ENCODE measurements at places on chromosomes 2 and 18. TPM values are rescaled to one million over a fixed set of nuclear protein-coding genes. Genes with fewer than 3 reads are reported as not detected.

Gene EPHA4
- polyA plus RNA-seq, result 5.3 TPM

DNA sequence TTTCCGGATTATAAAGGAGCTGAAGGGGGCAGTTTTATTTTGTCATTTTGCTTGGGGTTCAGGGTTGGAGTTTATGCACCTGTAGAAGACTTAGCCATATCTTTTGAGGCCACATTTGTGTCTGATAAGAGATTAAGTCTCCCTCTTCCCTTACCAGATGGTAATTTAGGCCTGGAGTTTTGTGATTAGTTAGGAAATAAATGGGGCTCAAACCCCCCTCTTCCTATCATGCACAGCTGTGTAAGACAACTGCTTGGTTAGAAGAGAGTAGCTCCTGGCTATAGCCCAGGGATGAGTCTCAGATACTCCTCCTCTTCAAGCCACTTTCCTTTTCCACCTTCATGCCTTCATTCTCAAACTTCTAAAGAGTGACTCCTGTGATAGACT lies 802 bp upstream of the SAP130 start:
- no peak for DNase-seq

- no peak for DNase-seq
Measured at GRCh38 chr18:75087119-75088020, 121.6 kb downstream of the PTGR3 start.

DNA sequence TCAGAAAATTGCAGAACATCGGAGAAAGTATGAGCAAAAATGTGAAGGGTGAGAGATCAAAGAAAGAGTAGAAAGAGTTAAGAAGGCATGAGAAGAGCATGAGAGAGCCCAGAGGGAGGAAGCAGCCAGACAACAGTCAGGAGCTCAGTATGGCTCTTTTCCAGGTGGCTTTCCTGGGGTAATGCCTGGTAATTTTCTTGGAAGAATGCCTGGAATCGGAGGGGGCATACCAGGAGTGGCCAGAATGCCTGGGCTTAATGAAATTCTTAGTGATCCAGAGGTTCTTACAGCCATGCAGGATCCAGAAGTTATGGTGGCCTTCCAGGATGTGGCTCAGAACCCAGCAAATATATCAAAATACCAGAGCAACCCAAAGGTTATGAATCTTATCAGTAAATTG lies 271.8 kb upstream of the TFPI start:
- DNase-seq, result no peak

GRCh38 chr2:53668624-53669026 lies 99.0 kb upstream of the CHAC2 start:
- DNase-seq, result no peak

DNA sequence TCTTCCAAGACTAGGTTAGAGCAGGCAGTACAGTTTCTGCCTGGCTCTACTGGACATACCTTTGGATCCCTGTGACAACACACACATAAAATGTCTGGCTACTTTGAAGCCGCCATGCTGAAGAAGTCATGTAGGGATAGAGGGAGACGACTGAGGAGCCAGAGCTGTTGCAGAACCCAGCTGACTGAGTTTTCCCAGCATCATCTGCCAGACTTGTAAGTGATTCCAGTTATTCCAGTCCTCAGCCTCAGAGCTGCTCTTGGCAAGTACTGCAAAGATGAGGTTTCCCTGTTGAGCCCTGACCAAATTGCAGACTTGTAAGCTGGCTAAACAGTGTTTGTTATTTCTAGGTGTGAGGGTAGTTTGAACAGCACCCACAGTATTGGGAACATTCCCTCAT lies 31.5 kb upstream of the TSPYL6 start:
- no peak for DNase-seq

DNA sequence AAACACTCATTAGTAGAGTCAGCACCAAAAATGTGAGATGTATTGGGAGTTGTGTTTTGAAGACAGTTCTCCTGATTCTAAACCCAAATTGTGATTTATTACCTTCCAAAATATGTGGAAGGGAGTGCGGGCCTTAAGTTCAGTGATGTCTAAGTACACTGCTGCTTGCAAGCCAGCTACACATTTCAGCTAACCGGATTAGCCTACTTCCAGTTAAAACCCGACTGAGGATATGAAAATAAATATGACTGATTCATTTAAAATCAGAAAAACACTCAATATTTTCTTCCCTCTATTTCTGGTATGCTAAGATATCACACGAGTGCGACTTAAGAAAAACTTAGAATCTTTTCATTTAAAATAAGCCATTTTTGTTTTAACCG lies 907 bp downstream of the FHL2 start:
- DNase-seq, result no peak

GRCh38 chr2:15642011-15642814 lies 50.5 kb downstream of the DDX1 start:
- no peak for DNase-seq

Gene TGFA
- 1.3 TPM for polyA plus RNA-seq

DNA sequence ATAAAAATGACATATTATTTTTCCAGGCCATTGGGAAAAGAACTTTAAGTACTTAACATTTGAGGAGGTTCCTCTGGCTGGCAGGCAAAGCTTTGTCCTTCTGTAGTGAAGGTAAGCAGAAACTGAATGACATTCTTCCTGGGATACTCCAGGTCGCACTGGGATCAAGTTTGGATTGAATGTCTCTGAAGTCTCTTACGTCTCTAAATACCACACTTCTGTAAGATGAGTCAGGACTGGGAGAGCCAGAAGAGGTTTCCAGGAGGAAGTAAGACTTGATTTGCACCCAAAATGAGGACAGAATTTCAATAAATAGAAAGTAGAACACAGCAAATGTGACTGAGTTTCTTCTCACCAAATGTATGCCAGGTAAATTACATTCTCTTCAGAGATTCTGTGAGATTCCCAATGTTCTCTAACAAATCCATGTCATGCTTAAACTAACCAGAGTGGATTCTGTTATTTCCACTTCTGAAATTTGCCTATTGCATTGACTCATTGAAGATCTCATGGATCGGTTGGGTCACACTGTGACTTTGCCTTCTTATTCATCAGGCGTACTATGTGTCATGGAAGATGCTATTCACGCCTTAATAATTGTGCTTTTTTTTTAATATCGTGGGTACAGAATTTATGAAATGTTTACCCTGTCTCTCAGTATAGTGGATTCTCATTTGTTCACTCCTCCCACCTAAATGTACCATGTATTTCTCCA lies 25.5 kb upstream of the VIT start:
- no peak for DNase-seq

DNA sequence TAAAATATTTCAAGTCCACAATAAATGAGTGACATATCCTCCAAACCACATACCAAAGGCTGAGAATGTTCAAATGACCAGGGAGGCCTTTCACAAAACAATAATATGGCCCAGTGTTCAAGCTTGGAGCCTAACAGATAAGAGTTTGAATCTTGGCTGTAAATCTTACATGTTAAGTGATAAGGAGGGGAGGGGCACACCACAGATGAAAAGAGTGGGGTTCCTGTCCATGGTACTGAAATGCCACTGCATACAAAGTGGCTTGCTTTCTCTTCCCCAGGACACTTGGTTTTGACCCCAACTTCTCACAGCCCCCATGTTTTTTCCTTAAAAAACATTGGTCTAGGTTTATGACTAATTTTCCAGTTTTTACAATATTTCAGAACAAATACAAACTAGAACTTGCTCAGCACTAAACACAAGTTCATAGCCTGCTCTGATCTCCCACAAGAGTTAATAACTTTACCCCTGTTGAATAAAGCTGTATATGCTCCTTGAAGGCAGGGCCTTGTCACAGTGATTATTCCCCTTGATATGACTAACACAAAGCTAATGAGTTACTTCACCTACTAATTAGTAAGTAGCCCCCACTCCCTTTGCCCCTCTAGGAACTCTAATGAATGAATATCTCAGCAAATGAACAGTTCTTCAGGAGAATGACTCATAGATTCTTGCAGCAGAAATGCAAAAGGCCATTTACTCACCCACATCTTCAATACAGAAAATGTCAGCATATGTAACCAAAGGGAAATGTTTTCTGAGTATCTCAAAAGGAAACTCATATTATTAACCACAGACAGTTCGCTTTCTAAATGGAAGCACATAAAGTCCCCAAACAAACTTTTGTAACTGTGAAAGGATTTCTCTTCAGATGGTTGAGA lies 142.2 kb downstream of the SATB2 start:
- no peak for DNase-seq

- no peak for DNase-seq
Measured at GRCh38 chr2:161136696-161137324, 23.4 kb upstream of the TANK start.

GRCh38 chr2:70994009-70994698 lies 519 bp downstream of the TEX261 start:
- peak; percentile 83 for DNase-seq

DNA sequence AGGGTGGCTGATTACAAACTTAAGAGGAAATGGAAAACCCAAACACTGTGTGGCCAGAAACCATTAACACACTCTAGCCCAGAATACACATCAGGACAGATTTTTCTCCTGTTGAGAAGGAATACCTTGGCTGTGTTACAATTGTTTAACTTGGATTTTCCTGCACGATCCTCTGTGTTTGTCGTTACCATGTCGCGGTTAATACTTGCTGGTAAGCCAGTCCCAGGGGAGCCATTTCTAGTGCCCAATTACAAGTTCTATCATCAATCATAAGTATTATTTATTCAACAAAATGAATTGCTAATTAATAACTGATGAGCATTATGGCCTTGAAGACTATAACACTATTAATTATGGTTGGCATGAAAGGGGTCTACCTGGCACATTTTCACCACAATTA lies 146.8 kb downstream of the LNPK start:
- no peak for DNase-seq

GRCh38 chr2:236663287-236664101 lies 93.9 kb downstream of the ACKR3 start:
- DNase-seq, result peak; percentile 79

Gene ATP8B1
- 11.6 TPM for polyA plus RNA-seq

Gene WDR35
- polyA plus RNA-seq, result 5.9 TPM

Gene NEU2
- not detected for polyA plus RNA-seq

DNA sequence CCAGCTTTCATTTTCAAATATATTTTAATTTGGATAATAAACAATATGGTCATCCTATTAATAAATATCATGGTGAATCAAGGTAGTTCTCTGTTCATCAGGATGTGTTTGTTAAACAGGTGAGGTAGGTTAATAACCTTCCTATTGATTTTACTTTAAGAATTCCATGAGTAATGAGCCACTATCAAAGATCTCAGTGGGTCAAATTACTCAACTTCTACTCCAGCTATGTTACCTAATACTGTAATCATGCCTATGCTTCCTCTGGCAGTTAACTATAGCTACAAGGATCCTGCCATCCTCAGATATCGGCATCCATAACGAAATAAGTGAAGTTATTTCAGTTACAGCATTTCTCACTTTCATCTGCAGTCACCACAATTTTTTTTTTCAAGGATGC lies 289.6 kb upstream of the SLC8A1 start:
- DNase-seq, result no peak

DNA sequence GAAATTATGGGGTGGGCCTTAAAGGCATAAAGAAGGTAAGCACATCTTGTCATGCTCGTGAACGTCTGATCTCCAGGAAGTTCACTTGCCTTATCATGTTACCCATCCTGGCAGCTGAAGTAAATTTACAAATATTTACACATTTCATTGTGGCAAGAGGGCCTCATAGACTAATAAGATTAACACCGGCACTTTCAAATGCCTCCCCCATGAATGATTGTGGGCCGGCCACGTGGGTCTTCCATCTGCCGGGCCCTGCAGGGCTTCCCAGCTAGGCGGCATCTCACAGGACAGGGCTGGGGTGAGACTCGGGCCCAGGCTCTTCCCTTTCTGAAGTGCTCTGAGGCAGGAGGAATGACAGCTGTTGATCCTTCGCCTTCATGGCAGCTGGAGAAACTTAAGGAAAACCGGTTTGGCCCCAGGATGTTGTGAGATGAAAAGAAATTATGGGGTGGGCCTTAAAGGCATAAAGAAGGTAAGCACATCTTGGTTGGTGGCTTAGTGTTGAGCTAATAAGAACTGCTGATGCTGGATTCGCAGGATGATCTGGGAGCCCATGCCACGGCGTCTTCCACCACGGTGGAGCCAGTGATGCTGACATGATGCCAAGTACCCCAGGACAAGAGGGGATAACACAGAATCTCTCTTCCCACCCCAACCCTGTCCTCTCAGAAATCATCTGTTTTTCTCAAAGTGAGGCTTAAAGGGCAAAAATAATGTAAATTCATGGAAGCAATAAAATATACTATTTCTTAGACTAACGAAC lies 176.3 kb downstream of the SEPTIN10 start:
- DNase-seq, result peak; percentile 46

- DNase-seq, result no peak
Measured at GRCh38 chr2:190843890-190844699, 36.5 kb upstream of the GLS start.

DNA sequence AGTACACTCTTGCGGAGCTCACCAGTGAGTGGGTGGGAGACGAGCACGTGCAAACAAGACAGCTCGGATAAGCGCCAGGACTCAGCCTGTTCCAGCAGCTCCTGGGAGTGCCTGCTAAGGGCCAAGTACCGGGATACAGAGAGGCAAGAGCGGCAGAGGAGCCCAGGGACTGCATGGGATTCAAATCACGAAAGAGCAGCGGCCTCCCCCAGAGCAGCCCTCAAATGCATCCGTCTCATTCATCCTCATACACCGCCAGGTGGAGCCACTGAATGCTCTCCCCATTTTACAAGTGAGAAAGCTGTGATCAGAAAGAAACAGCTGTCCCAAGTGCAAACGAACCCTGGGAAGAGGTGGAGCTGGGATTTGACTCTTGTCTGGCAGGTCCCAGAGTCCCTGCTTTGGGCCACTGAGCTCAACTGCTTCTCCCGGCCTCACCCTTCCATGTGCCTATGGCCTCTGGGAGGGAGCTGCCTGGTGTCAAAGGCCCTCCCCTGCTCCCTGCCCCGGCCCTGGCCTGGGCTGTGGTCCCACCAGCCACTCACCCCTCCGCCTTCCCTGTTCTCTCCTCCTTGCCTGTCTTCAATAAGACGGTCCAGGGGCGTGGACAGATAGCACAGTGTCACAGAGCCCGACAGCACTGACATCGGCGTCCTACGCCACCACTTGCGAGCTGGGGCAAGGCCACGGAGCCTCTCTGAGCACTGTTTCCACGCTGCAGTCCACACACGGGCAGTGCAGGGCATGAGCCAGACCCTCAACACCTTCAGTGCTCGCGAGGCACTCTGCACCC lies 72.8 kb upstream of the TAF1B start:
- no peak for DNase-seq

Gene FNDC4
- 21.4 TPM for polyA plus RNA-seq

Gene SLC5A7
- polyA plus RNA-seq, result not detected

GRCh38 chr2:183166210-183166609 lies 42.0 kb downstream of the NUP35 start:
- DNase-seq, result no peak

GRCh38 chr18:23143016-23143814 lies 7.9 kb downstream of the CABLES1 start:
- DNase-seq, result peak; percentile 75

- no peak for DNase-seq
Measured at GRCh38 chr2:137379186-137379585, 585.1 kb upstream of the HNMT start.

DNA sequence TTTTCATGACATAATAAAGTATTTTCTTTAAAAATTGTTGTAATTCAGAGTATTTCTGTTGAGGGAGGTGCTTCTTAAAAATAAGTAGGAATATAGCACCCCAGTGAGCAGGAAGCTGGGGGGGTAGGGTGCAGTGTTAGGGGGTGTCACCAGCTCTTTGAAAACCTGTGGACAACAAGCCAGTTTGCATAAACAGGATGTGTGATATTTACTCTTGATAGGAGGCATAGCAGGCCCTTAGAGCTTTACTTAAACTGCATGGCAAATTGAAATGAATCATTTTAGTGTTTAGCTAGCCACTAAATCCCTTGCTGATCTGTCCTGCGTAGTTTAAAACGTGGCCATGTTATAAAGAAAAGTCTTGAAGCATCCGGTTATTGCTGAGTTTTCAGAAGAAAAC lies 8.4 kb downstream of the TGIF1 start:
- no peak for DNase-seq

Gene HRH4
- polyA plus RNA-seq, result not detected

Measured in aorta (tissue), 5 donors.